ENCODE measurements at places on chromosomes 3 and 15.

- H3K27me3 ChIP-seq = no peaks in the 10 kb centered on the region
- no peaks in the 10 kb centered on the region for H3K36me3 ChIP-seq
- DNase-seq = no peak
Observed at GRCh38 chr3:38000242-38000916, 9.8 kb downstream of the VILL start.

DNA sequence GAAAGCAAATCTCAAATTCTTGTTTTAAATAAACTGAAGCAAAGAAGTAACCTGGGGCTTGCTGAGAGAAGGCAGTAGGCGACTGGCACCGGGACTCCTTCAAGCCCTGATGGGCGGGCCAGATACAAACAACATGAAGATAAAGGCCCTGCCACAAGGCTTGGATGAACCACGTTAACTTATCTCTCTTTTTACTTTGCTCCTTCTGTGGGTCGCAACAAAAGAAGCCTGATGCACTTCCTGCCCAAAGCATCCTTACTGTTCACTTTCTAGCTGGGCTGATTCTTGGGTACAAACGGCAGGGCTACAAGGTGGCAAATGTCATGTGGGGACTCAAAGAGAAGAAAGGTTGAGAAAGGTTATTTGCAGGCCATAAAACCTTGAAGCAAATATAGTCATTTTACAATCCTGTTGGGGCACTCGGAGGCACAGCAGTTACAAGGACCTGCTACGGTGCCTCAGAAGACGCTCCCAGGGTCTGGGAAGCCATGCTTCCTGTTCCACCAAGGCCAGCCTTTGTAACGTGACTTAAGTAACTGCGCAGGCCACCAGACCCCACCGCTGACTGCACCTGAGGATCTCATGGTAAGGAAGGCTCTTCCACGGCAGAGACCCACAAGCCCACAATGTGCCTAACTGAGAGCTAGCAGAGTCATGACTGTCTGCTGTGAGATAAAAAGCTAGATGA, 71.1 kb downstream of the CHSY1 start:
- DNase-seq = no peak
- H3K27ac ChIP-seq = peak overlapping the region; percentile 64
- no peaks in the 10 kb centered on the region for H3K27me3 ChIP-seq
- H3K4me3 ChIP-seq = no peak overlapping the region
- H3K4me1 ChIP-seq = peaks cover 22% of the 10 kb centered on the region

DNA sequence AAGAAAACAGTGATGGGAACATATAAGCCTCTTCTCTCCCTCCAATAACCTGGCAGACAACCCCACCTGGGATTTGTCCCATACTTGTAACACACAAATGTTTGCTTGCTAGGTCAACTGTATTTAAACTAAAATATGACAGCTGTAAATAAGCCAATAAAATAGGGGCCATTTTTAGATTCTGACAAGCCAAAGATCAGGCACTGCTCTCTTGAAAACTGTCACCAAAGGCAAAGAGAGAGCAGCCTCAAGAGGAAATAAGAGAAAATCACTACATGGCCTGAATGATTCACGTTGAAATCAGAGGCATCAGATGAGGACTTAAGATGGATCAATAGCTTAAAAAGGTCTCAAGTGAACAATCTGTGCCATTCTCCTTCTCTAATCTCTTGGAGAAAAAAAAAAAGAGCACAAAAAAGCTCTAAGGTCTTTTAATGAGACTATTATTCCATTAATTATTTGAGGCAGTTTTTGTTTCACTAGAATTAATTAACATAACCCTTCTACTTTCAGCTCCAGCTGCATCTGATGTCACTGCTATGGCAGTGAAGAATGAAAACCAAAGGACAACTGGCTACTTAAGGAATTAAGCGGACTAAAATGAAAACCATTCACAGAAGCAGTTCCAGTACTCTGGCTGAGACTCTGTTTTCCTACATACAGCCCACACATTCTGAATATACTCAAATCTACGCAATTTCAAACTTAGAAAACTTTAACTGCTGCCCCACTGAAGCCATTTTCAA, 19.0 kb downstream of the MYO5A start:
- H3K4me3 ChIP-seq = no peak overlapping the region
- H3K27me3 ChIP-seq = no peaks in the 10 kb centered on the region
- H3K27ac ChIP-seq = no peak overlapping the region
- H3K36me3 ChIP-seq = no peaks in the 10 kb centered on the region
- peaks cover 3% of the 10 kb centered on the region for H3K4me1 ChIP-seq

- no peaks in the 10 kb centered on the region for H3K36me3 ChIP-seq
- H3K27me3 ChIP-seq = no peaks in the 10 kb centered on the region
- H3K4me1 ChIP-seq = peaks cover 32% of the 10 kb centered on the region
- H3K4me3 ChIP-seq = no peak overlapping the region
Observed at GRCh38 chr3:29683018-29683993, 402.4 kb downstream of the RBMS3 start.

DNA sequence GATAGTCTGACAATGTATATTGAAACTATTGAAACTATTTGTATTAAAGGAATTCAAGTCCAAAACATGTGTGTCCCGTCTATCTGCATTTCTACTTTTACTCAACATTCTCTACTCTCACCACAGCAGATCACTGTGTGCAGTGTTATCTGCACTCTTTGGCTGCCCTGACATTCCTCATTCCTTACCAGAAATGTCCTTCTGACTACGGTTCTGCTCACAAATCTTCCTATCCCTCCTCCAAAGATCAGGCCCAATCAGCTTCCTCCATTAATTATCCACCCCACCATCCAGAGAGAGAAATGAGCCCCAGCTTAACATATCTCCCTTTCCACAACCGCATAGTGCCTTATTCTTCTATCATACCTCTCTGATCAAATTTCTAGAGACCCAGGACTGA, 94.7 kb downstream of the TBL1XR1 start:
- H3K4me1 ChIP-seq = peaks cover 7% of the 10 kb centered on the region
- H3K36me3 ChIP-seq = no peaks in the 10 kb centered on the region
- DNase-seq = peak; percentile 14
- no peaks in the 10 kb centered on the region for H3K27me3 ChIP-seq

DNA sequence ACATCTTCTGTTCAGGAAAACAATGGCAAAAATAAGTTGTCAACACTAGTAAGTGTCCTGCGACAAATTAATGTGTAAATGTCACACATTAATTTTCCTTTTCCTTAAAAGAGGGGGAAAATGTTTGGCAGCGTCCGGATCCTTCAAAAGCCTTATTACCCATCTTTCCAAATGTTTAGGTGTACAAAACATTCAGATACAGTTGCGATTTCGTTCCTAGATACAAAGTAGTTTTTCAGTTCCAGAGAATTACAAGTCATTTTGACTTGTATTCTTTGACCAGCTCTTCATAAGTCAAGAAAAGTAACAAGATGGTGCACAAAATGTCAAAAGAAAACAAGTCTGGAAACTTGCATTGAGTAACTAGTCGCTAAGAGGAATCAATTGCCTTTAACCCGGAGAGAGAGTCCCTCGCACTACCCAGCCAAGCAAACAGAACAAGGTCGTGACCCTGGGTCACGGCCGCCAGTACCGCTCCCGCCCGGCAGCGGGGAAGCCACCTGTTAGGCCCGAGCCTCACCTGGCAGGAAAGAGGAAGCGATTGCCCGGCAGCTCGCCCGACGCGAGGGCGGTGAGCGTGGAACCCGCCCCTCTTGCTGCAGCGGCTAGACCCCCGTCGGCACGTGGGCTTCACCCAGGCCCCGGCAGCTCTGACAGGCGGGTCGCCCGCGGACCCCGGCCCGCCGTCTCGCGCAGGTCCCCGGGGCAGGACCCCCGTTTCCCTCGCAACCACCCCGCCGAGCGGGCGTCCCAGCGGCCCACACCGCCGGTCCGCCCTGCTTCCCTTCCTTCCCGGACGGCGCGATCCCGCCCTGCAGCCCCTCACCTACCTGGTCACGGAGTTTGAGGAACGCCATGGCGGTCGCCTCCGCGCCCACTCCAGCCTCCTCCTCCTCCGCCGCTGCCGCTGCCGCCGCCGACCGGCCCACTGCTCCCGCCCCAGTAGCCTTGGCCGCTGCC, 61.0 kb upstream of the ANKRD28 start:
- H3K36me3 ChIP-seq = no peaks in the 10 kb centered on the region
- H3K27me3 ChIP-seq = no peaks in the 10 kb centered on the region
- peak overlapping the region; percentile 98 for H3K4me3 ChIP-seq
- no peak overlapping the region for H3K27ac ChIP-seq
- H3K4me1 ChIP-seq = peaks cover 6% of the 10 kb centered on the region
- peak; percentile 32 for DNase-seq

DNA sequence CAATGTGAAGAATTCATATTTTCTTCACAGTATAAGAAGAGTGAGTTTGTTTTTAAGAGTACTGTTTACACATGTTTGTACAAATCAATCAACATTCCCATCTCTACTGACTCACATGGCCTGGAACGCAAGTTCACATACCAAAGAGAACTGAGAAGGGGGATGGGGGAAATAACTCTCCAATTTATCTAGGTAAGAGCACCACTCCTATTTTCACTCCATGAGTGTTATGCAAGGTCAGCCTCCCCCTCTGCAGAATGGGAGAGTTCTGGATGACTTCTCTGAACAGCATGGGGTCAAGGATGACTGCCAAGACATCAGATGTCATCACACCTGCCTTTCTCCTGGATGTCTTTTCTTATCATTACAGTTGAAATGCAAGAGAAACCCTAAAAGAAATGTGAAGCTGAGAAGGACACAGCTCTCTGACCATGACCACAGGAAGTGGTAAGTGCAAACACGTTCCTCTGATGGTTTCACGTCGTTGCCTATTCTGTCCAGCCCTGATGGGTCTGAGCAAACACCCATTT, 95.2 kb downstream of the SEMA6D start:
- H3K27ac ChIP-seq = no peak overlapping the region
- no peaks in the 10 kb centered on the region for H3K27me3 ChIP-seq
- no peaks in the 10 kb centered on the region for H3K4me1 ChIP-seq

- no peaks in the 10 kb centered on the region for H3K4me1 ChIP-seq
- no peaks in the 10 kb centered on the region for H3K36me3 ChIP-seq
- H3K27ac ChIP-seq = no peak overlapping the region
- no peaks in the 10 kb centered on the region for H3K27me3 ChIP-seq
Observed at GRCh38 chr3:127728417-127729015, 55.8 kb downstream of the ABTB1 start.

- no peaks in the 10 kb centered on the region for H3K36me3 ChIP-seq
- no peak for DNase-seq
- no peaks in the 10 kb centered on the region for H3K27me3 ChIP-seq
- H3K4me1 ChIP-seq = no peaks in the 10 kb centered on the region
- H3K4me3 ChIP-seq = no peak overlapping the region
Observed at GRCh38 chr3:53525765-53526703, 31.6 kb downstream of the CACNA1D start.

GRCh38 chr15:85543741-85544155, 163.3 kb downstream of the AKAP13 start:
- H3K36me3 ChIP-seq = peaks cover 7% of the 10 kb centered on the region
- no peaks in the 10 kb centered on the region for H3K4me1 ChIP-seq
- DNase-seq = no peak

GRCh38 chr3:119662604-119663373, 2.4 kb upstream of the POPDC2 start:
- H3K36me3 ChIP-seq = no peaks in the 10 kb centered on the region
- H3K27ac ChIP-seq = peak overlapping the region; percentile 74
- H3K4me1 ChIP-seq = peaks cover 32% of the 10 kb centered on the region

DNA sequence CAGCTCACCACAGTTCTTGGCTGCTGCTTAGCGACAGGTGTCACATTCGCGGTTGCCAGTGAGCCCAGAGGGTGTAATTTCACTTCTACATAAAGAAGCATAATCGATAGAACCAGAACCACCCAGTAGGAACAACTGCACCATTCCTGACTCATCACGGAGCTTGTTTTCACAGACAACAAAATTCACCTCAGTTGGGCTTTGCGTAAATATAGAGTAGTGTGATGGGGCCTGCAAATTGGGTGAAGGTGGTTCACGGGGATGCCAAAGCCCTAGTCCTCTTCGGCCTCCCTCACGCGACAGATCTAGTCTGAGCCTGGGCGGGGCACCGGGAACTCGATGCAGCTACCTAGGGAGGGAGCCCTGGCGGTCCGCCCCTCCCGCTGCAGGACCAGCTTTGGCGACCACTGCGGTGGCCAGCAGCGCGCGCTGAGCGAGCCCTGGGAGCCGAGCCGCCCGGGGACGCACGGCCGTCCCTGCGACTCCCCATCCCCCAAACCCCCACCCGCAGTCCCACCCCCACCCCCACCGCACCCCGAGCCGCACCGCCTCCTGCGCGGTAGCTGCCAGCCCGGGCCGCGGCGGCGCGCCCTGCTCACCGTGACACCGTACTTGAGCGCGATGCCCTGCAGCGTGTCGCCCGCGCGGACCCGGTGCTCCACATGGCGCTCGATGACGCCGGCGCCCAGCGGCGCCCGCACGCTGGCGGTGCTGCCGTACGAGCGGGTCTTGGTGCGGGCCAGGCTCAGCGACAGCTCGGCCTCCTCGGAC, 519 bp downstream of the LYSMD2 start:
- no peaks in the 10 kb centered on the region for H3K27me3 ChIP-seq
- H3K36me3 ChIP-seq = no peaks in the 10 kb centered on the region
- no peak overlapping the region for H3K27ac ChIP-seq

GRCh38 chr3:50124800-50125178, 30.3 kb upstream of the SEMA3F start:
- no peak overlapping the region for H3K27ac ChIP-seq
- H3K36me3 ChIP-seq = peaks cover 2% of the 10 kb centered on the region
- H3K4me3 ChIP-seq = no peak overlapping the region
- H3K27me3 ChIP-seq = no peaks in the 10 kb centered on the region
- DNase-seq = peak; percentile 41

GRCh38 chr3:175077216-175077615, 218.1 kb downstream of the NAALADL2 start:
- no peak overlapping the region for H3K27ac ChIP-seq
- peaks cover 10% of the 10 kb centered on the region for H3K4me1 ChIP-seq
- no peak overlapping the region for H3K4me3 ChIP-seq
- H3K27me3 ChIP-seq = no peaks in the 10 kb centered on the region
- DNase-seq = no peak
- no peaks in the 10 kb centered on the region for H3K36me3 ChIP-seq

GRCh38 chr3:132029182-132029902, 5.5 kb downstream of the CPNE4 start:
- no peaks in the 10 kb centered on the region for H3K36me3 ChIP-seq
- H3K27ac ChIP-seq = no peak overlapping the region
- peaks cover 12% of the 10 kb centered on the region for H3K27me3 ChIP-seq
- peaks cover 9% of the 10 kb centered on the region for H3K4me1 ChIP-seq
- no peak overlapping the region for H3K4me3 ChIP-seq

DNA sequence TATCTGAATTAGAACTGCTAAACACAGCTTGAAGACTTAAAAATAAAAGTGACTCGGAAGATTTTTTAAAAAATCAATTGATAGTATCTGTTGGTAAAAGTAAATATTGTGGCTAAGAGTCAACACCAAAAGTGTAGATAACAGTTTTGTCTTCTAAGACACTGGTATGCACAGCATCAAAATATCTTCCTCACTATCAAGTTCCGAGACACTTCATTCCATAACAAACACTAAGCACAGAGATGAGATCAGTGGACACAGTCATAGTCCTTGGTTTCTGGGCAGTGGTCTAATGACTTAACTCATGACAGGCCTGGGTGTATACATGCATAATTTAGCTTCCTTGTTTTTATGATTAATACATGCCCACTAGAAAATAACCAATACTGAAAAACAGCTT, 63.2 kb downstream of the PXYLP1 start:
- H3K4me3 ChIP-seq = peak overlapping the region; percentile 73
- no peaks in the 10 kb centered on the region for H3K27me3 ChIP-seq
- DNase-seq = peak; percentile 89
- peak overlapping the region; percentile 68 for H3K27ac ChIP-seq
- H3K4me1 ChIP-seq = peaks cover 16% of the 10 kb centered on the region

GRCh38 chr3:154795582-154795981, 284.5 kb upstream of the MME start:
- peak overlapping the region; percentile 68 for H3K27ac ChIP-seq
- no peaks in the 10 kb centered on the region for H3K36me3 ChIP-seq
- DNase-seq = peak; percentile 96
- H3K4me3 ChIP-seq = peak overlapping the region; percentile 39
- H3K4me1 ChIP-seq = peaks cover 31% of the 10 kb centered on the region

All from GM23248 (cell line).